NCI-H146 (cell line): ENCODE measurements at places on chromosomes 5 and 9.

- DNase-seq: no peak
These were observed 116.0 kb downstream of the ZNF354C start for GRCh38 chr5:179176166-179176565.

- DNase-seq: no peak
These were observed 42.8 kb downstream of the JADE2 start for GRCh38 chr5:134568337-134568700.

DNA sequence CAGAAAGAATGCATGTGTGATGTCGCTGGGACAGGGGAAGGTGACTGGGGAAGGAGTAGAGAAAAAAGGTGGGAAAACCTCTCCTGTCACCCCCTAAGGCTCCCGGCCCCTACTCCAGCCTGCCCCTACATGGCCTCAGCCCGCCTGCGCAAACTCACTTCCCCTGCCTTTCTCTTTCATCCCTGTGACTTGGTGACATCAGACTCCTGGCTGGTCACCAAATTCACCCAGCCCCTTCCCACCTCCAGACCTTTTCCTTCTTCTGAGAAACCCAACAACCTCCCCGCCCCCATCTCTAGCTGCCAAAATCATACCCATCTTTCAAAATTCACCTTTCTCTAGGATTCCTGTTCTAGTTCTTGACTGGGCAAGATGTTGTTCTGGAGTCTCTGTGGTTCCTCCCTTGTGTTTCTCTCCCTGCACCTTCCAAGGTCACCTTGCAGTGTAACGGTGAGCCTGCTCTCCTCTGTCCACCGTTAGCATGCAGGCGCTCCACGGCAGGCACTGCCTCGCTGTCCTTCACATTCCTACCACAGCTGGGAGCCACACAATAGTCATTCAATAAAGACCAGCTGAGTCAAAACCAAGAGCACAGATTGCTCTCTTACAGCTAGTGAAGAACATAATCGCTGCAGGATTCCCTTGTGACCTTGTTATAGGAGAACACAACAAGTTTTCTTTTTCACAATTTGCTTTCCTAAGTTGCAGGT is 134.5 kb downstream of the FANCC start:
- DNase-seq: no peak

DNA sequence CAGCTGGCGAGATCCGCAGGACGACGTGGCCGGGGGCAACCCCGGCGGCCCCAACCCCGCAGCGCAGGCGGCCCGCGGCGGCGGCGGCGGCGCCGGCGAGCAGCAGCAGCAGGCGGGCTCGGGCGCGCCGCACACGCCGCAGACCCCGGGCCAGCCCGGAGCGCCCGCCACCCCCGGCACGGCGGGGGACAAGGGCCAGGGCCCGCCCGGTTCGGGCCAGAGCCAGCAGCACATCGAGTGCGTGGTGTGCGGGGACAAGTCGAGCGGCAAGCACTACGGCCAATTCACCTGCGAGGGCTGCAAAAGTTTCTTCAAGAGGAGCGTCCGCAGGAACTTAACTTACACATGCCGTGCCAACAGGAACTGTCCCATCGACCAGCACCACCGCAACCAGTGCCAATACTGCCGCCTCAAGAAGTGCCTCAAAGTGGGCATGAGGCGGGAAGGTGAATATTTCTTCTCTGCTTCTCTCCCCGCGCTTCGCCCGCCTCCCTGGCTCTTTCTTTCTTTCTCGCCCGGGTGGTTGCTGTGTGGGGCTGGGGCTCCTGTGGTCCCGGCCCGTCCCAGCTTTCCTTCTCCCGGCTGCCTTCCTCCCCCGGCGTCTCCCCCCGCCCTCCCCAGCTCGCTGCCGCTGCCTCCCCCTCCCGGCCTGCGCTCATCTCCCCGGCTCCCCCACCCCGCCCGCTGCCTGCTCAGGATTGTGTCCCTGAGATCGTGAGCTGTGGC is 2.2 kb downstream of the NR2F1 start:
- DNase-seq: peak; percentile 45

- no peak for DNase-seq
These were observed 31.5 kb downstream of the RAPGEF1 start for GRCh38 chr9:131708226-131709002.

DNA sequence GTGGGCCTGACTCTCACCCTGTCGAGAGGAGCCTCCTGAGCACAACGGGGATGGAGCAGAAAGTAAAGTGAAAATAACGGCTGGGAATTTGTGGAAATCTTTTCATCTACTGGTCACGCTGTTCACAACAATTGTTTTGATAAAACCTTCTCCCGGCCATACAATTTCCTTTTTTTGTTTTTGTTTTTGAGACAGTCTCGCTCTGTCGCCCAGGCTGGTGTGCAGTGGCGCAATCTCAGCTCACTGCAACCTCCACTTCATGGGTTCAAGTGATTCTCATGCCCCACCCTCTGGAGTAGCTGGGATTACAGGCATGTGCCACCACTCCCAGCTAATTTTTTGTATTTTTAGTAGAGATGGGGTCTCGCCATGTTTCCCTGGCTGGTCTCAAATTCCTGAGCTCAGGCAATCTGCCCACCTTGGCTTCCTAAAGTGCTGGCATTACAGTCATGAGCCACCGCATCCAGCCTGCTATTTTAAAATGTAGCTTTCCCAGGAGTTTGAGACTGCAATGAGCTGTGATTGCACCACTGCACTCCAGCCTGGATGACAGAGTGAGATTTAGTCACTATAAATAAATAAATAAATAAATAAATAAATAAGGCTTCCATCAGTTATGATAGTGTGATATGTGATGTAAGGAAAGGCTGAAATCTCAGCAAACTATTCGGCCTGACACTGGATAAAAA is 73.5 kb upstream of the PTGER4 start:
- no peak for DNase-seq

DNA sequence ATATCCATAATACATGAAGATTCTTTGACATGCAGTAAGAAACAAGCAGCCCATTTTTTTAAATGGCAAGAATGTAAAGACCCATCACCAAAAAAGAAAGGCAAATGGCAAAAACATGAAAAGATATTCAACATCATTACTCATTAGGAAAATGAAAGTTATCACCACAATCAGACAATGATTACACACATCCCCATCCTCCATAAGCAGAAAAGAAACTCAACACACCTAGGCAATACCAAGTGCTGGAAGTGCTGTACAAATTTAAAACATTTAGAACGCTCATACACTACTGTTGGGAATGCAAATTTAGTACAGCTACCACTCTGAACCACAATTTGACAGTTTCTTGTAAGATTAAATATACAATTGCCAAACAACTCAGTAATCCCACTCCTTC is 466.7 kb downstream of the ACTL7B start:
- DNase-seq: no peak

- DNase-seq: no peak
These were observed 168.5 kb upstream of the ISL1 start for GRCh38 chr5:51214746-51215145.

GRCh38 chr9:21251190-21251589 is 11.4 kb upstream of the IFNA14 start:
- no peak for DNase-seq

DNA sequence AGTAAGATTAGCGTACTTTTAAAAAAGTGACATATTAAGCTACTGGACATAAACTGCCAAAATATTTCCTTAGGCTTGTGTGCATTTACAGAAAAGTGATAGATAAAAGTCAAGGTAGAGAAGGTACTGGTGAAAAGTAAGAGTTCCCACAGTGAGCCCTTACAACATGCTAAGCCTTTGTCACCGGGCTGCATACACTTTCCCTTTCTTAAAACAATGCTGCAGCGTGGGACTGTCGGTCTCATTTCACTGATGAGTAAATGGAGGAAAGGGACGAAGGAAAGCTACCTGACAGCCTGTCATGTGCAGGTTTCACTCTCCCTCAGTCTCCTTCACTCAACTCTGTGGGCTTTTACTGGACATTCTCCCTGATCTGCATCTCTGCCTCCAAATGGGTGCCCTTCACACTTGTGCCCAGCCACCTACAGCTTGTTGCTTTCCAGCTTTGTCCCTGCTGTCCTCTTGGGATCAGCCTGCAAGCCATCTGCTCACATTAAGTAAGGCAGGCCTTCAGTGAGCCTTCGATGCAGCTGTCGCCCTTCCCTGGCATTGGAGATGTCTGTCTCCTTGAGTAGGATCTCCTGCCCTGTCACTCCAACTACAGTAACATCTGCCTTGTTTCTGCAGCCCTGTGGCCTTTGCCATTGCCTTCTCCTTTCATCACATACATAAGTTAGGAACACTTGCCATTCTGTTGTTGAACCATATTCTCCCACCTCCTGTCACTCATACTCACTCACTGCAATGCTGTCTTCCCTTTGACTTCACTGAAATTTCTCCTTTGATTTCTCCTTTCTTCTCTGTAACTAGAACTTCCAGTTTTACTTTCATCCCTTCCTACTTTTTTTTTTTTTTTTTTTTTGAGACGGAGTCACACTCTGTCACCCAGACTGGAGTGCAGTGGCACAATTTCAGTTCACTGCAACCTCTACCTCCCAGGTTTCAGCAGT is 9.3 kb upstream of the ROPN1L start:
- DNase-seq: no peak

DNA sequence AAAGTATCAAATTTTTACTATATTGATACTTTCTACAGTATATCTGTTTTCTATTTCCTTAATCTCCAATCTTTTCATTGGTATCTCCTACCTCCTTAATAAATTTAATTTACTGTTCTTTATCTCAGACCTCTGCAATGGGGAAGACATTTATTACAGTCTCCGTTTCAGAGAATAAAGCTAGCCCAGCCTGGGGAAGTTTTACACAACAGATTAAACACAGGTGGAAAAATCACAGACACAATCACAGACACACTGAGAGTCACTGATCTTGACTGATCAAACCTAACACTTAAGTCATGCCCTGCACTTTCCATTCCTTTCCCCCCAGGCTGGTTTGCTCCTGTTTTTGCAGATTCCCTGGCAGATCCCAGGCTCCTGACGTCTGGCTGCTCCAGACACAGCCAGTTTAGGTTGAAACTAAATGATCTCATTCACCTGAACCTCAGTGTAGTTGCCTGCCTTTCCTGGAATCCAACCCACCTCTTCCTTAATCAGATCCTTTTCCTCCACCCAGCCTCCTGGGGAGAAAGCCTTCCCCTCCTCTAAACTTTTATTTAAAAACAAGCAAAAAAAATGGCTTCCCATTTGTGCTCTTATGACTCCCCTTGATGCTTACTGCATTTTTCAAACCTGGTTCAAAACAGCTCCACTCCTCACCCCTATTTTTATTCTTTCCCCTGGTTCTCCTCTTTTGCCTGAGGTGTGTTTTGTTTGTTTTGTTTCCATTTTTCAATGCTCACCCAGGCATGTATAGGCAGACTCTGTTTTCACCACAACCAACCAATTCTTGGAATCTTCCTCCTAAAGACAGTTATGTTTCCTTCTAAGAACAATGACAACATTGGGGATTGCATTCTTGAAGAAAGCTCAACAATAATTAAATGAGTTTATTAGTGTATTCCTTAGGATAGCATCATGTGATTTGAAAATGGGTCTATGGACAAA is 29.5 kb upstream of the OSMR start:
- no peak for DNase-seq

GRCh38 chr9:108961151-108961550 is 27.0 kb downstream of the ABITRAM start:
- DNase-seq: no peak

DNA sequence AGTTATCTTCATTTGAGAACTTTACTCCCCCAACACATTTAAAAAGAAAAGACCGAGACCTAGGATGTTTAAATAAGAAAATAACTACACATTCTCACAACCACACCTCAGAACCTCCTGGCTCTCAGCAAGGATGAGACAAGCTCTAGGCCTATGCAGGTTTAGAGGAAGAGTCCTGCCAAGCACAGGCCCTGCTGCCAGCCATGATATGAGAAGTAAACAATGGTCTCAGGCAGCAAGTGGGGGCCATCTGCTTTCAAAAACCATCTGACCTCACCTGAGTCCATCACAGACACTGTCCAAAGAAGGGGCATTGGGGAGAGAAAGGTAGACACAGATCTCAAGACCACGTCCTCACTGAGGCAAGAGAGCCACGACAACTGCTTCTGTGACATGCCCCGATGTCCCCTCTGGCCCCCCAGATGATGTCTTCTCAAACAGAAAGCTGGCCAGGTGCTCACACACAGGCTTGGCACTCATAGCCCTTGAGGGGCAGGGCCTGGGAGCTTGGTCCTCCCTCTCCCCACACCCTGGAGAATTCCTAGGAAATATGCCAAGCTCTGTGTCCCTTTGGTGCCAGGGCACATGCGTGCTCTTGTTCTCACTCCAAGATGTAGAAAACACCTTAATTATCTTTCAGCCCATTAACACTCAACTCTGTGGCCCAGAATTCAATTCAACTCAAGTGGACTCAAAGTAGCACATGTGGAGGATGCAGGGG is 150.4 kb downstream of the FSTL4 start:
- no peak for DNase-seq

DNA sequence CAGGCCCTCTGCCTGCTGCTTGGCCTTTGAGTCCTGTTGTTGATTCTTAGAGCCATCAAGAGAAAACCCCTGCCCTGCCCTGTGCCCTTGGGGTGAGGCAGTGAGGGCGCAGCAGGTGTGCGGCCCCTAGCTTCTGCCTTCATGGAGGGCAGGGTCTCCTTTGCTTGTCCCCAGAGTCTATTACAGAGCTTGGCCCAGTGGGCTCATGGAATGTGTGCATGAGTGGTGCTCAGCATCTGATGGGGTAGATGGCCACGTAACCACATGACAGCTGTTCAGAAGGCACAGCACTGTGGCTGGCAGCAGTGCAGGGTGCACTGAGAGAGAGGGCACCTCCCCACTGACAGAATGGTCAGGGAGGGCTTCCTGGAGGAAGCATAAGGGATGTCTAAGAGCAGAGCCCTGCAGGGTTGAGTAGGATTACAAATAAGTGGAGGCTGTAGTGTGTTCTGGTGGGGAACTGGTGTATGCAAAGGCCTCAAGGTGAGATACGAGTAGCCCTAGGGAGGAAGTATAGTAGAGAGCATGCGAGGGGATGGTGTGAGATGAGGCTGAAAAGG is 70.8 kb downstream of the MACROH2A1 start:
- DNase-seq: no peak

- no peak for DNase-seq
These were observed 241.6 kb downstream of the PJA2 start for GRCh38 chr5:109168151-109168550.

DNA sequence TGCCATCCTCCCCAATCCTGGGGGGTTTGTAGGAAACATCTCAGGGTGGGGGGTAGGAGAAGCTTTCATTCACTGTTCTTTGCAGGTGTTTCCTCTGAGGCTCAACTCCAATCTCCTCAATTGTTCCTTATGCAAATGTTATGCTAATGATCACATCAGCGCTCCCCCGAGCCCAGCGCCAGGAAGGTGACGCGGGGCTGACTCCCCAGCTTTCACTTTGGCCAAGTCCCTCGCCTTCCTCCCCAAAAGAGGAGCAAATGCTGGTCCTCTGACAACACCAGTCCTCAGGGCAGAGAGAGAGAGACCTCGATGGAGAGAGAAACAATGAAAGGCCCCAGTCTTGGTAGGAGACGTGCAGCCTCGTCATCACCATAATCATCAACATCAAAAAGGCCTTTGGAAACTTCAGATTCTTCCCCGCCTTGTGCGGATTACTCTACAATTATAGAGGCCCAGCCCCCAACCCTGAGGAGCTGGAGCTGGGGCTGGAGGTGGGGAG is 39.1 kb downstream of the PCDH1 start:
- no peak for DNase-seq
